AML-193 (cell line): ENCODE measurements at places on chromosomes 5 and 9.

GRCh38 chr9:35696520-35697215, 6.9 kb upstream of the TPM2 start:
- DNase-seq, result peak; percentile 23

GRCh38 chr9:83959061-83959460, 21.0 kb downstream of the HNRNPK start:
- DNase-seq, result no peak

DNA sequence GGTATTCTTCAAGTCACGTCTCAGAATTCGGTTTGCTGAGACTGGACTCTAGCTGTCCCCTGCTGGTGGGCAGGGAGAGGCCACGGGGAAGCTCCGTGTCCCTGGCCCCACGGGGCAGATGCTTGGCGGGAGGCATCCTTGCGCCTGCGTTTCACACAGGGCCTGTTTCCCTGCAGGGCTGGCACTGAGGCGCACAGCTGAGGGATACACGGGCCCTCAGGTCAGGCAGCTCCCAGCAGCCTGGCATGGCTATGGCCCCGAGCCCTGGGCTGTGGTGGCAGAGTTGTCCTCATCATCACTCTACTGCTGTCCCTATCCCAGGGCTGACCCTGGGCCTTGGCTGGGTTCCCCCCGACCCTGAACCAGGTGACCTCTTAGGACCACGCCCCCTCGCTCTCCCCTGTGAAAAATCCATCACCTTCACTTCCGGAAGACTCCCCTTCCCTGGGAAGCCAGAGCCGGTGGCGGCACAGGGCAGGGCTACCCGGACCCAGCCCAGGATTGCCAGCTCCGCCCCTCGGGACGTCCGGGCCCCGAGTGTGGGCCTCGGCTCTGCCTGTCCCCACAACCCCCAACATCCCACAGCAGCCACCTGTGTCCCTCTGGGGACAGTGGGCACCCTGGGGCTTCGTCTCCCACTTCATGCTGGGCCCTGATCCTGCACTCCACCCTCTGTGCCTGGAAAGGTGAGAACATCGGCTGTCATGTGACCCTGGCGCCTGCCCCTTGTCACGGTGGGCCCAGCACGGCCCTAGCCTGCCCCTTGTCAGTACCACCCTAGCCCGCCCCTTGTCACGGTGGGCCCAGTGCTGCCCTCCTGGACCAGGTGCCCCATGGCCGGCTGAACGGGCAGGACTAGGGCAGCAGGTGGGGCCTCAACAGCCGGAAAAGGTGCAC, 5.0 kb downstream of the DPP7 start:
- DNase-seq, result no peak

DNA sequence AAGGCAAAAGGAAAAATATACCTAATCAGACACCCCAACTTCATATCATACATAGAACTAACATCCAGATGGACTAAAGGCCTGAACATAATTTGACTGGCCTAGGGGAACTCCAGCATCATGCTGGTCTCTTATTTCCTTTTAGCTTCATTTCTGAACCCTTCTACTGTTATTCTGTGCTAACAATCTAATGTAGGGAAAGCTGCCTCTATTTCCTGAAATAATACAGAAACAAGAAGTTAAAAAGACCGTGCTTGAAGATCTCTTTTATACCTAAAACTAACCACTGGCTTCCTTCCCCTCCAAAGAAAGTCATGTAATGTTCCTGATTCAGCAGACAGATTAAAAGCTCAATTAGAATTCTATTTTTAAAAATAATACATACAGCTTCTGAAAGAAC, 36.7 kb downstream of the LPAR1 start:
- DNase-seq, result peak; percentile 43

DNA sequence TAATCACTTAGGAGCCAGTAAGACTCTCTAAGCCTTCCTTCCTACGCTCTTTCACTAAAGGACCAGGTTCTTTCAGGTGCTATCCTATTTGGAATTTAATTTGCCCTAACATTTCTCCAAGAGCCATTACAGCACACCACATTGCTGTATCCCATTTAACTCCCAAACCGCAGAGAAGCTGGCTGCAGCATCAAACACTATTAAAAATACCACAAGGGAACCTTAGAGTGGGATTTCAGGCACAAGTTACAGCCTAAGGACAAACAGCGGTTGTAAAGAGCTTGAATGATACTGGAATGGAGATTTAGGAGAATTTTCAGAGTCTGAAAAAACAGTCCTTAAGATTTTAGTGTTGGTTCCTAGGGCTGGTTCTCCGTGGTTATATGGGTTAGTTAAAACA, 566.4 kb downstream of the RAB3C start:
- no peak for DNase-seq

- no peak for DNase-seq
Measured at GRCh38 chr9:123630233-123630632, 274.2 kb downstream of the CRB2 start.

DNA sequence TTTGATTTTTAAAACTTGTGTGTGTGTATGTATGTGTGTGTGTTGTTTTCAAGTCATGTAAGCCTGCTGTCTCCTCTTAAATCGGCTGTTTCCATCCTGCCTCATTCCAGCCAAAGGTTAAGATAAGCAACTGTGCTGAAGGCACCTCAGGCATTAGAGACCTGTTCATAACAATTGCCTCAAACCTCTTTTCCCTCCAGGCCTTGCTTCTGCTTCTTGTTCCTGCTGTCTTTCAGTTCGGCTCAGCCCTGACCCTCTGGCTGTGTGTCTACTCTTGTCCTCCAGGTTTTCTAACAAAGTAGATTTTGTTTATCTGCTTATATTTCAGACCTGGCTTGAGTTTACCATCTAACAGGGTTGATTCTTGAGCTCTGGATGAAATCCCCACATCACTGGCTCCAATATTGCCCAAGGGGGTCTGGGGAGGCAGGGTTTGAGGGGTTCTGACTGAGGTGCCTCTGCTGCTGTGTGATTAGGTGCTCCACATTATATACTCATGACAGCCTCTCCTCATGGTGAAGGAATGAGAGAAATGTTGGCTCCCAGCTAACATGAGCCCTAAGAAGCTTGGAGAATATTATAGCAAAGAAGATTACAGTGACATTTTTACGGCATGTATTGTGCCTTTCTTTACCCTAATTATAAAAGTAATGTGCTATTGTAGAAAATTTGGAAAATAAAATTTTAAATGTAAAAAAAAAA, 229.7 kb upstream of the PIK3R1 start:
- DNase-seq, result no peak

DNA sequence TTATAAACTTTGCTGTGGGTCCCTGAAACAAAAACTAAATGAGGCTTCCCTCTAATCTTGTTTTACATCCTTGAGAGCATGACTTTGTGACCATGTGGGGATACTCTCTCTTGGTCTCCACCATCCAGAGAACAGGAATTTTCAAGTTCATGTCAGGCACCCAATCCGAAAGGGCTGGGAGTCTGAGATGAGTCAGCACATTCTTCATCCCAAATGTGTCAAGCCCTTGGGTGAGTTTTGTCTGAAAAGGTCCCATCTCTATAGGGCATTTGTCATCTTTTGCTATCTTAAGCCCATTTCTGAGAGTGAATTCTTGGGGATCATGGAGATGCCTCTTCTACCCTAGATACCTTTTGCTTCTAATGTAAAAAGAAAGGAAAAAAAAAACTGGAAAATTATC, 26.9 kb upstream of the RAPGEF6 start:
- DNase-seq, result no peak

GRCh38 chr5:74281166-74281565, 359.4 kb downstream of the ENC1 start:
- no peak for DNase-seq

GRCh38 chr5:127967323-127967982, 116.1 kb upstream of the SLC12A2 start:
- DNase-seq, result no peak

DNA sequence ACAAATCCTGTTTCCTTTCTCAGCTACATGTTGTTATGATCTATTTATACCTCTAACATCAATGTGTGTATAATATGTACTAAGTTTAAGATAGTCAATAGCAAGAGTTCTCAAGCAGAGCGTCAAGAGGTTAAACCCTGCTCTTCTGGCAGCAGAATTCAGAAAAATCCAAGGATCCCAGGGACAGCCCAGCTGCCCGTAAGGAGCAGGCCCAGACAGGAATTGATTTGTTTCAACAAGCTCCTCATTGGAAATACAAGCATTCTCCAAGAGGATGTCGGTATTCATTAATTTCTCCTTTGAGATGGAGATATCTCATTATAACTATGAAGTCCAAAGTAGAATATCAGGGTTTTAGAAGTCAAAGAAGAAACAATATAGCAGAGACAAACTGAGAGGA, 14.9 kb downstream of the EFNA5 start:
- no peak for DNase-seq
